Esophagus squamous epithelium (tissue), 5 donors: ENCODE measurements at places on chromosomes 16 and 17.

DNA sequence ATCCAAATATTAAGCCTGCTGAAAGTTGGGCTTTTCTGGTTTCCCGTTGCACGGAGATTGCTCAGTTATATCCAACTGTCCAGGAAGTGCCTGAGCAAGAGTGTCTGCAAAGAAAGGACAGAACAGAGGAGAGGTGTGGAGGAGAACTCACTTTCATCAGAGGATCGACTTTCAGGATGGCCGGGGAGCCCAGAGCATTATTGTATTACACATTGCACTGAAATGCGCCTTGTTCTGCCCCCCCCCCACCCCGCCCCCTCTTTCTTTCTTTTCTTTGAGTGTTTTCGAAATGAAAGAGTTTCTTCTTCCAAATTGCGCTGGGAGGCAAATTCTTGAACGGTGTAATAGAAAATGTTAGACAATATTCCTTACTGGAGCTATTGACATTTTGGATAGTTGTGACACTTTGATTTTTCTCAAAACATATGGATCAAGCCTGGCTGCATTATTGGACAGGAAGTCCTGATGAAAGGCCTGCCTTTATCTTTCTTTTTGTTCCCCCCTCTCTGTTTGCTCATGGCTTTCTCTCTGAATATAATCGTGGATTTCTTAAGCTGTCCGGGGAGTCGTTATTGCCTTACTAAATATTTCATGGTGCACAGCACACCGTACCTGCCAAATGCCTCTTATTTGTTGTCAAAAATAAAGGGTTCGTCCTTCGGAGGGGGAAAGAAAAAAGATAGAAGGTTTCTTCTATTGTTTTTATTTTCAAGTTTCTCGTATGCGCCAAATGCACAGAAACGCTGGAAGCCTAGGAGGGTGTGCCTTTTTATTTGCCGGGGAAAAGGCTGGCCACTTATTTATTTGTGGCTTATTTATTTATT lies 110.8 kb downstream of the IRX3 start:
- no peak for DNase-seq

DNA sequence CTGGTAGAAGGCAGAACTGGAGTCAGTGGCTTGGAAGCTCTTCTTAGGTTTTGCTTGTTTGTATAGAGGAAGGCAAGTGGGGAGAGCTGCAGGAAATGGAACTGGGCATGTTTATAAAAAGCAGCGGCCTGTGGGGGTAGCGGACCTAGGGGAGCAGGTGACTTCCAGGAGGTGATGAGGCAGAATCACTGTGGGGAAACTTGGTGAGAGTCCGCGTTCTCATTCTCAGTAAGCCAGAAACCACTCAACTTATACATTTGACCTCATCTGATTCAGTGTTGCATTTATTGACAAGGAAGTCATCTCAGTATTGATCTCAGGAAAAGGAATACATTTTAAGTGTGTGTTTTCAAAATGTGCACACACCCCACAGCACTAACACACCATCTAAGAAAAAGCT lies 299.8 kb downstream of the CNTNAP4 start:
- DNase-seq = no peak

DNA sequence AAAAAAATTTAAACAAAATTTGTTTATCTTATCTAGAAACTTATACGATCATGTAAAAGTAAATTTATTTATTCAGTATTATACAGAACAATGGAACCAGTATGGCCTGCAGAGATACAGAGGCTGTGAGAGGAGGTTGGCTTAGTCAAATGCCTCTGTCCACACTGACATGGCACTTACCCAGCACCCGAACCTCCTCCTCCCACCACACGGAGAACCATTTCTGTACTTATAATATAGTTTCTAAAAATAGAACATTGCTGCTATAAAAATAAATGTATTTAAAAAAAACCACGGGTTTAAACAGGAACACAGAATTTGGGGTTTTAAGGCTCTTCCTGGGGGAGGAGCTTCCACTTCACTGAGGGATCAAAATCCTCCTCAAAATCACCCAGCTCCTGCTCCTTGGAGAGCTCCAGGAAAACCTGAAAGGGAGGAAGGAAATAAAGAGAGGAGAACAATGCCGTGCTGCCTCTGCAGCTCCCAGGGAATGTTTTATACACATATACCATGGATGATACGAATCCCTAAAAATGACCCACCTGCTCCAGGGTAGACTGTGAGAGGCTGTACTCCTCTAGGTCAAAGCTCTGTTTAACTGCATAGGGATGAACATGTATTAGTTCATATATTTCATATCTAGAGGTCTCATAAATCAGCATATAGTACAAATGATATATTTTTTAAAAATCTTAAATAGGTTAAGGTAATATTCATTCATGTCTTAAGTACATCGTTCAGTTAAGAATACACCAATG lies 87.3 kb downstream of the ABCA8 start:
- DNase-seq = no peak

- no peak for DNase-seq
These were observed 26.6 kb downstream of the ACSF3 start for GRCh38 chr16:89120281-89120680.

DNA sequence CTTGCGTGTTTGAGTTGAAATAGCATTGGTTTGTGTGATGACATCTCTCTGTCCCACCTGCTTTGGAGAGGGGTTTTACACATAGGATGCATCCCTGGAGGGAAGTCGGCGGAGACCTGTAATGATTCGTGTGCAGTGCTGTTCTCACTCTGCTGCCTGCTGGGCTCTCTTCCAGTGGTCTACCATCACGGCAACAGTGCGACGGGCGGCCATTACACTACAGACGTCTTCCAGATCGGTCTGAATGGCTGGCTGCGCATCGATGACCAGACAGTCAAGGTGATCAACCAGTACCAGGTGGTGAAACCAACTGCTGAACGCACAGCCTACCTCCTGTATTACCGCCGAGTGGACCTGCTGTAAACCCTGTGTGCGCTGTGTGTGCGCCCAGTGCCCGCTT lies 41.1 kb upstream of the CRISPLD2 start:
- no peak for DNase-seq

DNA sequence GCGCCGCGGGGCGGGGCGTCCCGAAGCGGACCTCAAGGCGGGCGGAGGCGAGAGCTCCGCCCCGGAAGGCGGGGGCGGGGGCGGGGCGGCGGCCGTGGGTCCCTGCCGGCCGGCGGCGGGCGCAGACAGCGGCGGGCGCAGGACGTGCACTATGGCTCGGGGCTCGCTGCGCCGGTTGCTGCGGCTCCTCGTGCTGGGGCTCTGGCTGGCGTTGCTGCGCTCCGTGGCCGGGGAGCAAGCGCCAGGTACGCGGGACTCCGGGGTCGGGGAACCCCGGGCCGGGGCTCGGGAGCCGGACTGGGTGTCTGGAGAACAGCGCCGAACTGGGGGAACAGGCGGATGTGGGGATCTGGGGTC lies at the start of gene TNFRSF12A:
Gene TNFRSF12A, plus strand, starts transcription at position 122 of the 357 bp plus-strand sequence. Its CDS starts 30 bp downstream, at position 152.
- no peak for DNase-seq

GRCh38 chr17:35081638-35082037 lies 18.1 kb upstream of the RFFL start:
- DNase-seq = no peak

- no peak for DNase-seq
These were observed 291.6 kb upstream of the TNRC6C start for GRCh38 chr17:77666881-77667395.

DNA sequence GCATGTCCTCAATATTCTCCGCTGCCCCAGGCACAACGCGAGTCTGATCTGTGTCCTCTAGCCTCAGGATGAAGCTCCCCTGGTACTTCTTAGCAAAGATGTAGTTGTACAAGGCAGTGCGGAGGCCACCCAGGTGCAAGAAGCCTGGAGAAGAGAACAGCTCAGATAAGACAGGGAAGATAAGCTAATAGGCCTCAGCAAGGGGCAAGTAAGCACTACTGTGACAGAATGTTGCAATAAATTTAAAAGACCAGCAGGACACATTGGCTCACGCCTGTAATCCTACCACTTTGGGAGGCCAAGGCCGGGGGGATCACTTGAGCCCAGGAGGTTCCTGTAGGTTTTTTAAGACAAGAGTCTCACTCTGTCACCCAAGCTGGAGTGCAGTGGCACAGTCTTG lies 5.0 kb downstream of the EARS2 start:
- DNase-seq = no peak

DNA sequence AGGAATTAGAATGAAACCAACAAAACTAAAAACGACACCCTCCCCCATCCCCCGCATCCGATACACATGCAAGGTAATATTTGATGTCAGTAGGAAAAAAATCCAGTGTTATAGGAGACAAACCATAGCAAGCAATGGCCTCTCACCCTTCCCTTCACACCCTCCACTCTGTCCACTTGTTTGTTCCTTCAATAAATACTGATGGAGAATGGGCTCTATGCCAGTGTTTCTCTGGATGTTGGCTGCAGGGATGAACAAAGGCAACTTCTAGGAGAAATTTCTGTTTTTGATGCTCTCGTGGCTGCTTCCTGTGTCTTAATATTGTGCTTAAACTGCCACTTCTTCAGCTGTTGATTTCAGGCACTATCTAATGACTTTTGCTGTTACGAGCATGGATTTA lies 98.8 kb downstream of the WWOX start:
- DNase-seq = no peak

GRCh38 chr16:89219365-89219764 lies 1.9 kb downstream of the ZNF778 start:
- DNase-seq = no peak

DNA sequence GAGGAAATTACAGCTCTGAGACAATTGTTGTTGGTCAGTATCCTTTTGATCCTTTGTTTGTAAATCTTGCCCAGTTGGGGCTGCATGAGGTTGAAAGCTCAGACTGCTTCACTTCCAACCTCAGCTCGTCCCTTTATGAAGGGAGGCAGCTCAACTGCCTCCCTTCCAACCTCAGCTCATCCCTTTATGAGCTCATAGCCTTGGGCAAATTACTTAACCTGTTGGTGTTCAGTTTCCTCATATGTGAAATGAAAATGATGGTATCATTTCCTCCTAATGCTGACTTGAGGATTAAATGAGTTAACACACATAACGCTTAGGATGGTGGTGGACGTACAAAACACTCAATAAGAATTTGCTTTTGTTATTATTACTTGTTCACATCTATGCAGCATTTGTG lies 265.1 kb downstream of the CDH13 start:
- DNase-seq = no peak

DNA sequence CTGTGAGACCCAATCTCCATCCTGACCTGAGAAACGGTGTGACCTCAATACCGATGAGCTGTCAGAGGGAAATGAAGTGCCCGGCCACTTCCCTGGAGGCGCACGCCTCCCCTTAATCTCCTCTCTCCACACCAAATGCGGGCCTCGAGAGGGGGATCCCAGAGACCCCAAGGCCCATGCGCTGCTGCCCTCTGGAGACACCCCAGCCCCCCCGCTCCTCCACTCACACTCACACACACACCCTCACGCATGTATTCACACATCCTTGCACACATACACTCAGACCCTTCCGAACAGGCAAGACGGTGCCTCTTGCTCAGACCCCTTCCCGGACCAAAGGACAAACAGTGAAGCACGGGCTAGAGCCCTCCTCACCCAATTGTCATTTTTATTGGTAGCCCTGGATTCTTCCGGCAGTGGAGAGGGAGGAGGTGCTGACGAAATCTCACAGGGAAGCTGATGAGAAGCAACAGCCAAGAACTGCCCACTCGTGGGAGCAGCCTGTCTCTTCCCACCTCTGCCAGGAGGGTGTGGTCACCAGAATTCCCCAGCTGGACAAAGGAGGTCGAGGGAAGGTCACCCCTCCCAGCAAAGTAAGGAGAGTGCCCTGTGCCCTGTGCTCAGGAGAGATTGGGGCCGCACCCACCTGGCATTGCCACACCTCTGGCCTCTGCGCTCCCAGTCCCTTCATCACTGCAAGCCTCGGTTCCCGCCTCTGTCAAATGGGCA lies 136.0 kb upstream of the TNRC6C start:
- no peak for DNase-seq

DNA sequence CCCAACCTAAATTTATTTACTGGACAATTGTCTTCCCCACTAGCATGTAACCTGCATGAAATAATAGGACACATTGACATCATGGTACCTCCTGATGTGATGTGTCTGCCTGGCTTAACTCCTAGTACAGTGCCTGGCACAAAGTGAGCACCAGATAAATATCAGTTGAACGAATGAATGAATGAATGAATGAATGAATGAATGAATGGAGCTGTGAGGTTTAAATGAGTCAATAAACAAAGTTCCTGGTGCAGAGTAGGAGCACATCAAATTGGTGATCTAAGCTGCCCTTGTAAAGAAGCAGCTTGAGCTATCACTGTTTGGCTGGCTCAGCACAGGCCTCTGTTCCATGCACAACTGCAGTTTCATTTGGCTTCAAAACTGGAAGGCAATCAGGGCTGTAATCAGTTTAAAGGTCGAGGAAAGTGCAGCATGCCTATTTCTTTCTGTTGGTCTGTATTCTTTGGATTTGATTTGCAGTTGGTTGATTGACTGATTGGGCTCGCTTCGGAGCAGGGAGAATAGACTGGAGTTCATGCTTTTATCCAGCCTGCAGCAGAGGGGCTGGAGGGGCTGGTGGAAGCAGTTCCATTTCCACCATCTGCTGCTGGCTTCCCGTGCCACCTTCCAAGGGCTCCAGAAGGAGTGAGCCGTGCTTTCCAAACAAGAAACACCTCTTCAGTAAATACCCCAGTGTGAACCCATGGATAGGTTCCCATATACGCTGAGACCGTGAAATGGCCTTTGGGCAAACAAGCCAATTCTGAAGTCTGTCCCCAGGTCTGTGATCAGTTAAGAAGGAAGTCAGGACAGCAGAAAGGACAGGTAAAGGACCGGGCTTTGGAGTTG lies 54.6 kb downstream of the GPRC5B start:
- no peak for DNase-seq
